GM12865 (cell line): ENCODE measurements at places on chromosomes 4 and X.

GRCh38 chr4:30537456-30537855 lies 182.7 kb upstream of the PCDH7 start:
- DNase-seq = no peak

GRCh38 chrX:148878371-148878770 lies 378.0 kb downstream of the AFF2 start:
- no peak for DNase-seq

DNA sequence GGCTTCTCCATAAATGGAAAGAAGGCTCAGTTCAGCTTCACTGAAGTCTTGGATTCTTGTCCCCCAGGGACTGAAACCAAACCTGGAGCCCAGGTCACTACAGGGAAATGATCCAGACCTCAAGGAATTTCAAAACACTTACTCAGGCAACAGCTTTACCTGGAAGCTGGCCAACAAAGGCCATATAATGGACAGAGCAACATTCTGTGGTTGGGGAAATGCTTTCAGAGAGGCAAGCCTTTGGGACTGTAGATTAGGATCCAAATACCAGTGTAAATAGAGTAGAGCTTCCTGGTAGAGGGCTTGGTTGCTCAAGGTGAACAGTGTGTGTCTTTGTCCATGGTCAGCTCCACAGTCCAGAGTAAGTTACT lies 57.0 kb upstream of the PROM1 start:
- DNase-seq = no peak

DNA sequence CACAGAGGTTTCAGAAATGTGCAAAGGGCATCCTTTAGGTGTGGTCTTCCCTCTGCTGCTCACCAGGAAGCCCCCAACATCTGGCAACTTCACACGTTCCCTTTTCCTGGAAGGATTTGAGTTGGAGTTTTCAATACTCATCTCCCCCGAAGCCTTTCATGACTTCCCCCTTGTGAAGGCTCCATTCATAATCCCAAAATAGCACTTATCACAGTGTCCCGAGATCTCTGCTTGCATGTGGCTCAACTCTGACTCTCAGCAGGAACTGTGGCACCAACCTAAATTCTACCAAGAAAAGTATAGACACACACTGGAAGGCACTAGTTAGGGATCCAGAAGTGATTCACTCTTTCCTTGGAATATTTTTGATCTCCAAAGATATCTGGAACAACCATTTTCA lies 40.5 kb upstream of the ZNF827 start:
- DNase-seq = no peak

DNA sequence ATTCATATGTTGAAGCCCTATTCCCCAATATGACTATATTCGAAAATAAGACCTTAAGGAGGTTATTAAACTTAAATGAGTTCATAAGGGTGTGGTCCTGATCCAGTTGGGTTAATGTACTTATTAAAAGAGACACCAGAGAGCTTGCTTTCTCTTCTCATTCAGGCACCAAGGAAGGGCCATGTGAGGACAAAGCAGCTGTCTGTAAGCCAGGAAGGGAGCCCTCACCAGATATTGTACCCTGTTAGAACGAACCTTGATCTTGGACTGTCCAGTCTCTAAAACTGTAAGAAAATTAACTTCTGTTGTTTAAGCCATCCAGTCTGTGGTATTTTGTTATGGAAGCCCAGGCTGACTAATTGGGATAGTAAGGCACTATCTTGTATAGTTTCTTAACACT lies 9.1 kb upstream of the YTHDC1 start:
- no peak for DNase-seq

- no peak for DNase-seq
Observed at GRCh38 chr4:165378745-165379677, at the start of gene CPE. Gene CPE, plus strand, starts transcription at chr4:165379008. Its CDS starts 214 bp downstream, at chr4:165379222.

DNA sequence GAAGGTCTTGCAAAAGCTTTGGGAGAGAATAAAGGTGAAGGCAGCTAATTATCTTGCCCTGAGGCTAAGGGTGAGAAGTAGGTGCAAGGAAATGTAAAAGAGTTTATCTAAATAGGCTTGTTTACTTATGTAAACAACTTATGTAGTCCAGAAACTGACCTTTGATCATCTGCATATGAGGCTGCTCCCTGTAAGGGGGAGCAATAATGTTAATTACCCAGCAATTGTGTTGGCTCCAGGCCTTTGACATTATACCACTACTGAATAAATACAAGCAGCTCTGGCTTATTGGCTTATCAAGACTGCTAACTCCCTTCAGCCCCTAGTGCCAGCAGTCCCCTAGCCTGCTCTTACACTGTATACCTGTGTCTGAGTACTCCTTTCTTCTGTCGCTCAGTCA lies 303.7 kb upstream of the GNPDA2 start:
- no peak for DNase-seq

- no peak for DNase-seq
Observed at GRCh38 chrX:142089193-142089592, 115.9 kb downstream of the MAGEC2 start.

GRCh38 chrX:2410279-2411020 lies 90.3 kb downstream of the DHRSX start:
- DNase-seq = no peak

DNA sequence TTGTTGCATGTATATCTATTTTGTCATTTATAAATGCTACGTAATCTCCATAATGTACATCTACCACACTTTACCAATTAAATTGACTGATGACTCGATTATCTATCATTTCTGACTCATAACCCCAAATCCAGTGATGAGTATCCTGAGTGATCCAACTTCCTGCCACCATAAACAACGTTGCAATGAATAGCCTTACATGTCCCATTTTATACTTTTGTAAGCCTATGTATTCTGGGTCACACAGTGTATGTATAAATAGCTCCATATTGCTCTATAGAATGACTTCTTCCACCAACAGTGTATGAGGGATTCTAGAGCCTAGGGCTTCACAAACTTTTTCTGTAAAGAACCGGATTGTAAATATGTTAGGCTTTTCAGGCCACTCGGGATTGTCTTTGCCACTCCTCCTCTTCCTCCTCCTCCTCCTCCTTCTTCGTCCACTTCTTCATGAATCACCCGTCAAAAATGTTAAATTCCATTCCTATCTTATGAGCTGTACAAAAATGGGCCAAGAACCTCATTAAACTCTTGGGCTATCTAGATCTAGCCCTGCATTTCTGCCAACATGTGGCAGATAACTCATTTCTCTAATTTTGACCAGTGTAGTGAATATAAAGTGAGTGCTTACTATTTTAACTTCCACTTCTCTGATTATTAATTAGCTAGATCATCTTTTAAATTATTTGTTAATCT lies 672.2 kb upstream of the AMOT start:
- DNase-seq = no peak

DNA sequence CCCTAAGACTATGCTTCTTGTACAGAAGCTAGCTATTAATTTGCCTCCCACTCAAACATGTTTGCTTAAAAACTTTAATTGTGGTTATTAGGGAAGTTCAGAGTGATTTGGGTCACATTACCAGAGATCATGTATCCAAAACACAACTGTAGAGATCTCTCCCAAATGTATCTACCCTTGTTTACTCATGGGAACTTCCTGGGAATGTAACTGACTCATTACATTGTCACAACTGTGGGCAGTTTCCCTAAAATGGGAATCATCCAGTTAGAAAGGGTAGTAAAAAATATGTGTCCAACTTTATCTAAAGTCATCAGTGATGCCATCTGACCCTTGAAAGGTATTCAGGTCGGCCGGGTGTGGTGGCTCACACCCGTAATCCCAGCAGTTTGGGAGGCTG lies 40.3 kb upstream of the GLRA3 start:
- DNase-seq = no peak

- DNase-seq = peak; percentile 78
Observed at GRCh38 chrX:55754861-55755294, 37.3 kb downstream of the RRAGB start.

- DNase-seq = no peak
Observed at GRCh38 chr4:41143311-41144039, 70.9 kb downstream of the APBB2 start.

DNA sequence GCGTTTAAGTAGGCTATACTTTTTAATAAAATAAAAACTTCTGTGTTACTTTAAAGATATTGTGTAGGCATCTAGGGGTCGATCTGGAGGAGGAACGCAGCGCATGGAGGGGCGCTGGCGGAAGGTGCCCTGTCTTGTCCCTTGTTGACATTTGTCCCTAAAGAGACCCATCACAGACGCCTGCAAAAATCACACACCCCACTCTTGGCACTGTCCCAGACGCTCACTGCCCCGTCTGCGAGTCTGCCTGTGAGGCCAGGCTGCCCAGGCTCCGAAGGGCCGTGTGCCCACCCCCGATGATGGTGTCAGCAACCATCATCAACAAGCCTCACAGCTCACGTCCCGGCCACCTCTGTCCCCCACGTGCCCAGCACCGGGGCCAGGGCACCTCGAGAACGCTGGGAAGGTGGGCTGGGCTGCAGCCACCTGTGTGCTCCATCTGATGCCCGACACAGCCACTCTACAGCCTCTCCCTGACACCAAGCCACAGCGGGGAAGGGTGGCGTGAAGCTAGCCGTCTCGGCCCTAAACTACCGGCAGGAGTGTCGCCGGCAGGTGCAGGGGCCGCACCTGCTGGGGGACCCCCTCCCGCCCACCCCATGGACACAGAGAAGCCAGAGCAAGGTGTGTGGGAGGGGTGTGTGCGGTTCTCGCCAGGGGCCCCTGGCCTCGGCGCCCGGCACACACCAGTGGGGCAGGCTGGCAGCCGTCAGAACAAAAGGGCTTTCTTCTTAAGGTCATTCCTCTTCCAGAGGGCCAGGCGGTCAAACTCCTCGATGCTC lies 26.8 kb upstream of the AFAP1 start:
- no peak for DNase-seq

- no peak for DNase-seq
Observed at GRCh38 chr4:33989820-33990443, 2254.4 kb downstream of the ARAP2 start.

GRCh38 chr4:48360285-48361011 lies 19.1 kb downstream of the SLAIN2 start:
- no peak for DNase-seq
